ENCODE measurements at places on chromosomes 1 and 21.

DNA sequence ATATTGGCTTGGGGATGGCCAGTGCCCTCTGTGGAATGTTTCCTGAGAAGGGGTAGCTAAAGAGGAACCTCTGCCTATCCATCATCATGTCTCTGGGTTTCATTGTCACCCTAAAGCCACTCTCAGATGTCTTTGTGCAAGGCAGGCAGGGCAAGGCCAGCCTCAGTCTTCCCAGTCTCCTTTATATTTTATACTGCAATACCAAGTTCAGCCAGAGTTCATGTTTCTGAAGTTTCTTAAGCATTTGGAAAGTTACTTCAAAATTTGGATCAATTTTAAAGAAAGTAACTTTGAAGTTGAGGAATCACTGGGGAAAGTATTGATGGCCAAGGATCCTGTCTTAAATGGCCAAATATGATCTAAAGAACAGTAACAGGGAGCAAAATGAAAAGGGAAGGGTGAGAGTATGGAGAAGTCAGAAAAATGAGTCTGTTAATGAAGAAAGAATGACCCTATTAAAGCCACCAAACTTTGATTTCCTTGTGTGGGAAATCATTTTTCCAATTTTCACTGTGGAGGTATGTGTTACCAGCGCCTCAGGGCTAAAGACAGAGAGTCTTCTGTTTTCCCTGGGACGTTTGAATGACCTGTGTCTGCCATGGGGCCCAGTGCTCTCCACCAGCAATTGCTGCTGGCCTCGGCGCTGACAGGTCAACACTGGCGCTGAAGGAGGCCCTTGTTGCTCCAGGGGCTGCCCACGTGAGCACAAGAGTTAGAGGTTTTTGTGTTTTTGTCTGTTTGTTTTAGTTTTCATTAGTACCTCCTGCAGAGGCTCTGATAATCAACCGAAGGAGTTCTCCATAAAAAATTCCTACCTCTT lies 93.9 kb downstream of the ATP5PO start:
- DNase-seq, result no peak

DNA sequence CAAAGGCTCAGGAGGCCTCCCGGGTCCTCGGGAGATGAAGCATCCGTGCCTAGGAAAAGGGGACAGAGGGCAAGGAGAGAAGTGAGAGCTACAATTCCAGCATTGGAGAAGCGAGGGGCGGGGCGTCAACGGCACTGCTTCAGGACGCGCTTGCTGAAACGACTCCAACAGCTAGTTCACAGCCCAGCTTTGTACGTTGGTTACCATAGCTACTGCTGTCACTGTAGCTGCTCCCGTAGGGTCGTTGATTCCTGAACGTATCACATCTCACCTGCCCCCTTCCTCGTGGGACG lies 63.1 kb downstream of the TOR1AIP2 start:
- DNase-seq, result no peak

DNA sequence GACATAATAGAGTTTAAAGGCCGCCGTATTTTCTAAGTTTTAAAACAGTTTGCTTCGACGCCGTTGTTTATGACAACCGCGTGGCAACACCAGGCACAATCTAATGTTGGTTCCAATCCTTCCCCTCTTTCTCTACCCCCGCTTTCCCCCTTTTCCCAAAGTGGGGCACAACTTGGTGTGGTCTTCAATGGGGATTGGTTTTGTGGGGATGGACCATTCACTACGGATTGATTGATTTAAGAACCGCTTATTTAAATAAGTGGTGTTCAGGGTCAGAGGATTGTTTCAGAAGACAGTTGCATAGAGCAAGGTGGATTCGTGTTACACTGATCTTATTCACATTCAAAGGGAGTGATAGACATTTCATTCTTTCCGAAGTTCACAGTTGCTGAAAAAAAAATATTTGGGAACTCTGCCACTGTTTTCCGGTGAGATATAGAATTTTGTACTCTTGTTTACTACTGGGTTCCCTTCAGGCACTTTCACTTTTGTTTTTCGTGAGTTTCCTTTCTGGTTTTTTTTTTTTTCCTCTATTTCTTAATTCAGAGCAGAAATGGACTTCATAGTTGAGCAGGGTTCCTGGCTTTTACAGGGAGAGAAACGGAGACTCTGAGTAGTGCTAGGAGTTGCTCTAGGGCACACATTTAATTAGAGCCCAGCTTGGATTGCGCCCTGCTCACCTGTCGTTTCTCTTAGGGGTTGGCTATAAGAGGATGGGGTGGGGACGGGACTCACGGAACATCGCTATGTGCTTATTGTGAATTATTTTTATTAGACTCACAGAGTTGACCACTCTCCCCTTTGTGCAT lies 79.6 kb upstream of the AK4 start:
- DNase-seq, result no peak

DNA sequence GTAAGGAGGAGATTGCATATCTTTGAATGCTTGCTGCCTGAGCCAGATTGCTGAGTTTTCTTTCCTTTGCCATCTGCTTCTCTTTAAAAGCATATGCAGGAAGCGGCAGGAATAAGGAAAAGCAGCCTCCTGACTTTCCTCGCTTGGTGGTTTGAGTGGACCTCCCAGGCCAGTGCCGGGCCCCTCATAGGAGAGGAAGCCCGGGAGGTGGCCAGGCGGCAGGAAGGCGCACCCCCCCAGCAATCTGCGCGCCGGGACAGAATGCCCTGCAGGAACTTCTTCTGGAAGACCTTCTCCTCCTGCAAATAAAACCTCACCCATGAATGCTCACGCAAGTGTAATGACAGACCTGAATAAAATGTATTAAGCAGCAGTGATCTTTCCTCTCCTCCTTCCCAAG lies 1.5 kb downstream of the CORT start:
- DNase-seq, result no peak

DNA sequence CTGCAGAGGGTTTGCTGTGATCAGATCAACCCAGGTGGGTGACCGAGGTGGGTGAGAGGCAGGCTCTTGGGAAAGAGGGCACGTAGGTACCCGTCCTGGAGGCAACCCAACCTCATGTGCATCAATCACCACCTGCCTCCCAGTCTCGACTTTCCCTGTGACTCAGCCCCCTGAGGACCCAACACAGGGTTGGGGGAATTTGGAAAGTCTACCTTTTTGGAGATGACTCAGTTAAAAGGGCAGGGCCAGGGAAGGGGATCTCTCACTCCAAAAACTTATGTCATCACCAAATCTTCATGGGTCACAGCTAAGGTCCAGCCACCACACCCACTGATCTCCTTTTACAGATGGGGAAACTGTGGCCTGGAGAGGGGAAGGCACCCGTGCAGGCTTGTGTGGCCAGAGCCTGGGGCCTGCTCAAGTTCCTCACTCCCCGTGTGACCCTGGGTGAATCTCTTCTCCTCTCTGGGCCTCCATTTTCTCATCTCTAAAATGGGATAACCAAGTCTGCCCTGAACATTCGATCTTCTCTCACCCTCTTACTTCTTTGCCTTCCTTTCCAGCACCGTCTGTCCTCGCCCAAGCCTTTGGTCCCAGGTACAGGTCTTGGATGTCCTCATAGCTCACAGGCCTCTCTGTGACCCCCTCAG lies 34.6 kb upstream of the WNT4 start:
- DNase-seq, result no peak

- no peak for DNase-seq
Observed at GRCh38 chr1:23254584-23254983, 37.3 kb upstream of the HTR1D start.

DNA sequence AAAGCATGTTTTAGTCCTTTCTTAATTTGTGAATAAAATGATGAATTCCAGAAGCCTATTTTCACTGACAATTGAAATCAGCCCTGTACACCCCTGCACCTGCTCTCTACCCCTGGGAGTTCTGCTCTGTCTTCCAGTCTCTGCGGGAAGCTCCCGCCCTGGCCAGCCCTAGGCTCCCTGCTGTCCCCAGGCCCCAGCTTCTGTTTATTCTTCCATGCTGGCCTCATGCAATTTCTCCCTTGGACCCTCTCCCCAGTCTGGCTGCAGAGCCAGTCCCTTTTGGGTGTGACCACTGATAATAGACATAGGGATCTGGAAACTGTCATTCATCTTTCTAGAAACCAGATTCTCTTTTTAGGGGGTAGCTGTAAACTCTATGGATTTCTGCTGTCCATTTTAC lies 258.6 kb downstream of the GRIK3 start:
- DNase-seq, result no peak

- DNase-seq, result no peak
Observed at GRCh38 chr1:192497214-192497794, 78.3 kb upstream of the RGS1 start.

DNA sequence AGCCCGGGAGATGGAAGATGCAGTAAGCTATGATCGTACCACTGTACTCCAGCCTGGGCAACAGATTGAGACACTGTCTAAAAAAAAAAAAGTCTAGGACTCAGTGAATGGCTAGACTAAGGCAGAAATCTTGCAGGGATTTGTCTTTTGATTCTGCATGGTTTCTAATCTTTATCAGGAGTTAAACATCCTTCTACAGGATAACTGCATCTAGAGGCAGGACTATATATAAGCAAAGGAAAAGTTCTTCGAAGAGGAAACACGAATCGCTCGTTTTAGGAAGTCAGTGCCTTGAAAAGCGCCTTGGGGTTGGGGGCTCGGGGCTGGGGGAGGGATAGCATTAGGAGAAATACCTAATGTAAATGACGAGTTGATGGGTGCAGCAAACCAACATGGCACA lies 602 bp upstream of the UFC1 start:
- no peak for DNase-seq

GRCh38 chr1:196590012-196590708 lies 18.1 kb downstream of the KCNT2 start:
- DNase-seq, result no peak

DNA sequence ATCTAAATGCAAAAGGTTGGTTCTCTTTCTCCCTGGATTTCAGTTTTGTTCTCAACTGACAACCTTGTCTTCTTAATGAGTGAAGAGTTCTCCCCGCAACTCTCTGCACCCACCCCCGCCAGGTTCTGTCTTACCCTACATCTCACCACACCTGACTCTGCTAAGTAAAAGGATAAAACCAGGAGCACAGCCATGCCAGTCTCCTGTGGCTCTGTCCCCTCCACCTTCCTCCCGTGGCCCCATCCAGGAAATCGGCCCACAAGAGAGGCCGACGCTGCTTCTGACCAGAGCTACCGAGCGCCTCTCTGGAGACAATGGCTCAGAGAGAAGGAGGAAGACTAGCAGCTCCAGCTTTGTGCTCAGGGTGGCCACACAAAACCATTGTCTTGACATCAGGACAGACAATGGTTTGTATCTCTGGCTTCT lies 72.2 kb downstream of the PLEKHA6 start:
- DNase-seq, result no peak

GRCh38 chr1:160375788-160376524 lies 9.1 kb downstream of the NHLH1 start:
- no peak for DNase-seq

GRCh38 chr1:211775170-211775569 lies 55.4 kb downstream of the LPGAT1 start:
- DNase-seq, result no peak

DNA sequence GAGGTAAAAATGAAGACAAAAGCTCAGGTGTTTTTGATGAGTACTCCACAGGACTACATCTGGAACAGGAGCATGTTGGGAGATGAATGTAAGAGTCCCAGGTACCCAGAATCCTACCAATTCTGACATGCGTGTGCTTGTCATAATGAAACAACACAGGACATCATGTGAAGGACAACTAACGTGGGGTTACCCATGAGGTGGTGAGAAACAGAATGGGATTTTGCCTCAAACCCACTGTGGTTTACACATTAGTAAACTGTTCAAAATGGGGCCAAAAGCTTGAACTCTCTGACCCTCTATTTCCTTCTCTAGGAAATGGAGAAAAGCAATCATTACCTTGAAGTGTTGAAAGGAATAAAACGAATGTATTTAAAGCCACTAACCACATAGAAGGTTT lies 266.2 kb downstream of the RGS7 start:
- no peak for DNase-seq

DNA sequence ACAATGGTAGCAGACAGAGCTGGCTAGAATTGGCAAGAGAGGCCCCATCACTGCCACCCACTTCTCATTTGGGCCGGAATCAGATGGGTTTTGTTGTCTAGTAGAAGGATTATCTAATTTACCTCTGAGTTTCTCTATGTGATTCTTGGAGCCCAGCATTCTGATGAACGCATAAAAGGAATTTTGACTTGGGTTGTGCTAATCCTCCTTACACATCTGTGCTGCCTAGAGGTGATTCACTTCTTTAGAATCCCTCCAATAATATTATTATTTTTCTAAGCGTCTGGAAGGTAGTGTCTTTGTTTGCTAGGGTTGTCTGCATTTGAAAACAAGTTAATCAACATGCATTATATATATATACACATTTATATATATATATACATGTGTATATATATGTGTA lies 118.1 kb downstream of the RUNX1 start:
- DNase-seq, result no peak

DNA sequence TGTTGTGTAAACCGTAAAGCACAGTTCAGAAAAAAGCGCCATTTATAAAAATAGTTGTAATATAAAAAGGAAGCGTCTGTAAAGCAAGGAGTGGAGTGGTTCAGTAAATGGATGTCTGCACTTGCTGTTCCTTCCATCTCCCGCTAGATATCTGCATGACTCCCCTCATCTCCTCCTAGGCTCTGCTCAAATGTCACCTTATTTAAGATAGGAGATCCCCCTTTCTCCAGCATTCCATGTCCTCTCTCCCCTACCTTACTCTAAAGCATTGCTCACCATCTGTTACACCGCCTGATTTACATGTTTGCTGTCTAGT lies 745 bp downstream of the MUL1 start:
- no peak for DNase-seq

DNA sequence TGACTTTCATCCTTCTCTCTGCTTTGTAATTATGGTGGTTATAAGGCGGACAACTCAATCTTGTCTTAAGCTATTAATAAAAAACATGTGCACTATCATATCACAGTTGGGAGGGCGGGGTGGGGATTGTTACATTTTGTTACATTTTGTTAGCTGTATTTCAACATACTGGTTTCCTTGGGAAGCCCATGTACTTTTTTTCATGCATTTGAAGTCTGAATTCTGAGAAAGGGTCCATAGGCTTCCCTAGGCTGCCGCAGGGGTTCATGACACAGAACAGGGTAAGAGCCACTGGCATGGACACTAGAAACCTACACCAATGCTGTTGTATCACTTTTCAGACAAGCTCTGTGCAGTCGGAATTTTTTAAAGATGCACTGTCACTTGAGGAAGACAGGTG lies 178.8 kb downstream of the ETS2 start:
- no peak for DNase-seq

DNA sequence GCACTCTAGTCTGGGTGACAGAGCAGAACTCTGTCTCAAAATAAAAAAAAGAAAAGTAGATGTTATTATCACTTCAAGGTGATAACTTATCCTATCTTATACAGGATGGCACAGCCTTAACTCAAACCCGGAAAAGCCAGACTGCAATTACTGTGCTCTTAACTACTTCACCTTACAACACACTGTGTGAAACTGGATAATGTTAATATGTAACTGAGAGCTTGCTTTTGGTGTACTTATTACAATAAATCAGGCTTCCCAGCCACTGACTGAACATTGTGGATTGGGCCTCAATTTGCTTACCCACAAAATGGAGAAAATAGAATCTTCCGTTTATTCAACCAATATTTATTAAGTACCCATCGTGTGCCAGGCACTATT lies 1.4 kb downstream of the ORC1 start:
- no peak for DNase-seq

GRCh38 chr1:209840611-209841010 lies 12.8 kb downstream of the UTP25 start:
- DNase-seq, result no peak
